ENCODE measurements at places on chromosomes 7 and 10. TPM values are rescaled to one million over a fixed set of nuclear protein-coding genes. Genes with fewer than 3 reads are reported as not detected.

GRCh38 chr10:58818900-58819299, 306.2 kb downstream of the BICC1 start:
- no peak for DNase-seq

- DNase-seq, result peak; percentile 74
These were observed at the start of gene ARID5B for GRCh38 chr10:61900829-61901792. Gene ARID5B (plus strand): TSS chr10:61901699. CDS start chr10:61901710, 11 bp downstream.

DNA sequence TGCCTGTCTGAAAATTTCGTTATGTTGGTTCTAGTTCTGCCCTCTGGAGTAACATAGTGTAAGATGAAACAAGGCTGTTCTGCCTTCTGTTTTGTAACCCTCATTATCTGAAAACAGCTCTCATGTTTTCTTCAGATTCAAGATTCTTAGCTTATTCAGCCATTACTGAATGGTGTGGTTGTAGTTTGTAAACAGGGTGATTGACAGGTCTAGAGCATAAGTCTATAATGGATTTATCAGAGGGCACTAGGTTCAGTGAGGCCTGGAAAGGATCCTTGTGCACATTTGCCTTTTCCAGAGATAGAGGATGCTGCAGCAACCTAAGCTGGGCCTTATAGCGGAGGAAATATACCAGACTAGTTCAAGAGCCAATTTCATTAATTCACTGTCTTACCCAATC, 6.1 kb downstream of the ZNF398 start:
- DNase-seq, result no peak

GRCh38 chr10:63769367-63769766, 248.2 kb downstream of the REEP3 start:
- DNase-seq, result no peak

- no peak for DNase-seq
These were observed 23.5 kb upstream of the ANLN start for GRCh38 chr7:36366005-36366717.

DNA sequence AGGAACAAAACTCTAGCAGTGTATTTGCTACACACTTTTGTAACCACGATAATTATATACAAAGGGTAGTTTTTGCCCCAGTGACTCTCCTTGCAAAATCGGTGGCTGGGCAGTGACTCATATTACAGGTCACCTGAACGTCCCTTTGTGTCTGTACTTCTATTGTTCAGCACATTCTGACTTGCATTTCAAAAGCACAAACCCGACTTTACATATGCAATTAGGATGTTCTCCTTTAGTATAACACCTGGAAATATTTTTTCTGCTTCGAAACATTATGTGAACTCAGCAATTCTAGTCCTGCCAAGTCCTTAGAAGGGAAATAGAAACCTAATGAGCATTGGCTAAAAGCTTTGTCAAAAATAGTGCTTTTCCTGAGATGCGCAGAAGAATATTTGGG, 6.0 kb downstream of the PRR15 start:
- no peak for DNase-seq

DNA sequence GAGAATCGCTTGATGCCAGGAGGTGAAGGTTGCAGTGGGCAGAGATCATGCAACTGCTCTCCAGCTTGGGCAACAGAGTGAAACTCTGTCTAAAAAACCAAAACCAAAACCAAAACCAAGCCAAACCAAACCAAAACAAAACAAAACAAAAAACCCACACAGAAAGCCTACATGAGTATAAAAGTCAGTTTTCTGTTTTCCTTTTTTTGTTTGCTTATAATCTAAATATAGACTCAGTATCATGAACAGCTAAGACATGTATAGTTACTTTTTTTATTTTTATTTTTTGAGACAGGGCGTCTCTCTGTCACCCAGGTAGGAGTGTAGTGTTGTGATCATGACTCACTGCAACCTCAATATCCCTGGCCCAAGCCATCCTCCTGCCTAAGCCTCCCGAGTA, 16.8 kb upstream of the MTPN start:
- no peak for DNase-seq

- no peak for DNase-seq
These were observed at the start of gene TAS2R4 for GRCh38 chr7:141776374-141776773. Gene TAS2R4 (plus strand): TSS chr7:141776674. CDS start chr7:141778489, 1,815 bp downstream.

GRCh38 chr10:123640016-123640535, 26.1 kb upstream of the GPR26 start:
- no peak for DNase-seq

DNA sequence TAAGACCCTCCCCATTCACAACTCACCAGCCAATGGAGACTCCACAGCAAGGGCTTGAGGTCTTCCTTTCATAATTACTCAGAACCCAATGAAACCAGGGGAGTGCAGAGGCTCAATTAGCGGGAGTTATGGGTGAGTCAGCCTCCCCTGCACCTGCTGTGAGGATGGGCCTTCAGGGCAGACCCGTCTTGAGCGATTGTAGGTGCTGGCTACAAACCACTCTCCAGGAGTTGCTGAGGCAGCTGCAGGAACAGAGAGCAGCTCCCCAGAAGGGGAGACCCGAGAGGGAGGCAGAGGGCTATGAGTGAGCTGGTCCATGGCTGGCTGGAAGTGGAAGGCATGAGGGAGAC, 58.5 kb upstream of the SORCS3 start:
- no peak for DNase-seq

- DNase-seq, result no peak
These were observed 8.2 kb upstream of the MACC1 start for GRCh38 chr7:20225384-20225783.

GRCh38 chr7:123823898-123824753, 20.8 kb upstream of the HYAL4 start:
- DNase-seq, result no peak

DNA sequence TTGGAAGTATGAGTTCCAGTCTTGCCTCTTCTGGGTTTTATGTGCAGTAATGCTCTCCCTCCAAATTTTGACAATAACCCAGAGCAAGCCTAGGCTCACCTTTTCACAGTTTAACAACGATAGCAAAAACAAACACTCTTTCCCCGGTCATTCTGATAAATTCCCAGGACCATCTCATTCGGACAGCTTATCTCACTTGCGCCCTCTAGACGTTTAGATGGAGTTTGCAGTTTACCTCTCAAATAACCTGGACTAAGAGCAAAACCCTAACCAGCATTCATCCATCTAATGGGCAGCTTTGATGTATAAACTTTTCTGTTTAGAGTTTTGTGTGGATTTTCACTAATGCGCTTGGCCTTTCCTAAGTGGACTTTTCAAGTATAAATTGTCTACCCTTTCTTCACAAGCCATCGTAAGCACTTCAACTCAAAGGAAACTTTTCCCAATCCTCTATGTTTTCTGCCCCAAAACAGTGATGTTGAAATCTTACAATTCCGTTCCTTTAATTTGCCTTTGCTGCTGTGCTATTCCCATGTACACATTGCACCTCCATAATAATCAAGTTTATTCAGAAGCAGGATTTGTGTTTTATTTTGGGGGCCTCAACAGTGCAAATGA, 114.9 kb downstream of the HDAC9 start:
- no peak for DNase-seq

- DNase-seq, result no peak
These were observed 37.5 kb upstream of the EGR2 start for GRCh38 chr10:62853710-62854109.

- no peak for DNase-seq
These were observed 265.4 kb upstream of the NFE2L3 start for GRCh38 chr7:25886387-25887240.

GRCh38 chr10:2284071-2284470, 546.7 kb upstream of the ADARB2 start:
- no peak for DNase-seq

DNA sequence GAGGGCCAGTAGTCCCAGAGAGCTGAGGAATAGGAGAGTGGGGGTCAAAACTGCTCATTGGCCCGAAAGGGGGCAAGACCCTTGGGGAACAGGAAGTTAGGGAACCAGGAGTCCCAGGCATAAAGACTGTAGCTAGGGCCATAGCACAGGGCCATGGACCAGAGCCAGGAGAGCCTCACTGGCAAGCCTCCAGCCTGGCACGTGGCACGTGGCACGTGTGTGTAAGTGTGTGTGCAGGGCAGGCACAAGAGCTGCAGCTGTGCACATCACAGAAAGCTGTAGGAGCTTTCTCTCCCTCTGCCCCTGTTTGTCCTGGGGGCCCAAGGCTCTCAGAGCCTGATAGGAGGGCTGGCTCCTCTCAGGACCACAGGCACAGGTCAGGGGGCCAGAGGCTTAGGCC, 47.8 kb upstream of the SLF2 start:
- no peak for DNase-seq

DNA sequence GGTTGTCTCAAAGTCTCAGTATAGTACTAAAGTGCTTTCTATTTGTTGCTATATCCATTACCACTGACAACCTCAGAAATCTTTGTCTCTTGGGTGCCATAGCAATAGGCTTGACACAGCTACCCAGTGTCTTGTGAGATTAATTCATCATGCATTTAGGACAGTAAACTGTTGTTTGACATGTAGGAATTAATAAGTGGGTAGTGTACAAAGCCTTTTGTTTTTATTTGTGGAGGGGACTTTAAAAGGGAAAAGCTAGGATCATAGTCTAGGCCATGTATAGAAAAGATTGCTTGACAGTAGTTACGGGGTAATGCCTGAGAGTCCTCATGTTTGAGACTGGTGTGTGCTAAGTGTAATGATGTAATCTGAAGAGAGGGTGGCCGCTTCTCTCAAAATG, 102.6 kb upstream of the AGR3 start:
- no peak for DNase-seq

GRCh38 chr10:135132-135600, at the start of gene ZMYND11:
Gene ZMYND11 (plus strand): TSS chr10:135455. CDS start chr10:180013, 44,558 bp downstream.
- DNase-seq, result no peak

DNA sequence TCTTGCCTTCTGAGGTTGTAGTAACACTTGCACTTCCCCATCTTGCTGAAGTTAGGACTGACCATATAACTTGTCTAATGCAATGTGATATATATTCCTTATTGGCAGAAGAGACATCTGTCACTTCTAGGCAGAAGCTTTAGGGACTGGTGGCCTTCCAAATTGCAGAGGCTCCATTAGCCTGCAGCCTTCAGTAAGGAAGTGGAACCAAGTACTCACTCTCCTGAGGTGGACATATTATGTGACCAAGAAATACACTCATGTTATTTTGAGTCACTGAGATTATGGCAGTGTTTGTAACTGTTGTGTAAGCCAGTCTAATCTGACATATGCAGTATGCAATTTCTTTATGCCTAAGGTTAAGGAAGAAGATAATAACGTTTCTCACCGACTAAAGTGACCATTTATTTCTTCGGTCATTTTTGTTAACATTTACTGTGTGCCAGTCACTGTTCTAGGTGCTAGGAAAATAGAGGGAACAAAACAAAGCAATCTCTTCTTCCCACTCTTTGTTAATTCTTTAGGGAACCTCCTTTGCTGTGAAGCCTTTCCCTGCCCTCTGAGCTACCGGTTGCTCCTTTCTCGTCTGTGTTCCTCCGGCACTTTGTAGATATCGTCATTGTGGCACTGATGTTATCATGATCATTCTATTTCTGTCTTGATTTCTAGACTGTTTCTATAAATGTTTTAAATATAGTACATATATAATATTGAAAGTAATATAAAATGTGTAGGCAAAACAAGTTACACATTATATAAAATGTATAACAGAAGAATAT, 52.9 kb upstream of the HBP1 start:
- DNase-seq, result no peak

DNA sequence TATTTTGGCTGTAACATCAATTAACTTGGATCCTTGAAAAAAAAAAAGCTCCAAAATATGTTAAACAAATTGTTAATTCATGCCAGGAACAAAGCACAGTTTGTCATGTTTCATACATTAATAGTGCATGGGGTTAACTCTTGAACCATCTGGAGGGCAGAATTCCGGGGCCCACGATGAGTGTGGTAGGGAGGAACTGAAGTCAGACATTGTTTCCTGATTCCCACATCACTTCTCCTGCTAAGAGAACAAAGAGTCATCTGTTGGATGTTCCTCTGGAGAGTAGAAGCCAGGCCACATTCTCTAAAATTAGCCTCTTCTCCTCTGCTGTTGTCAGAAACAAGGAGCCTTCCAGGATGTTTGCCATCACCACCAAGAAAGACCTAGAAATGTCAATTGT, 54.6 kb downstream of the TMEM178B start:
- DNase-seq, result no peak

GRCh38 chr7:5704534-5704922, 76.9 kb downstream of the RNF216 start:
- DNase-seq, result peak; percentile 79

GRCh38 chr10:30775779-30776591, 146.4 kb upstream of the LYZL2 start:
- no peak for DNase-seq

STAMBPL1 gene
- 6.5 TPM for polyA plus RNA-seq

KCNK18 gene
- polyA plus RNA-seq, result not detected

LARP4B gene
- polyA plus RNA-seq, result 83.3 TPM

DGKI gene
- polyA plus RNA-seq, result 0.68 TPM

UPK3B gene
- polyA plus RNA-seq, result 0.22 TPM

PNLIPRP3 gene
- polyA plus RNA-seq, result not detected

ASNS gene
- polyA plus RNA-seq, result 12.3 TPM

HOXA1 gene
- 0.77 TPM for polyA plus RNA-seq

DYNC1I1 gene
- 0.68 TPM for polyA plus RNA-seq

MRC1 gene
- 14.5 TPM for polyA plus RNA-seq

CTAGE6 gene
- 0.30 TPM for polyA plus RNA-seq

SOSTDC1 gene
- polyA plus RNA-seq, result 10.2 TPM

TDRD1 gene
- polyA plus RNA-seq, result 0.13 TPM

GNA12 gene
- 26.5 TPM for polyA plus RNA-seq

ANKRD1 gene
- polyA plus RNA-seq, result 143 TPM

GIMAP1 gene
- 2.4 TPM for polyA plus RNA-seq

TSC22D4 gene
- polyA plus RNA-seq, result 49.8 TPM

FXYD4 gene
- polyA plus RNA-seq, result 1.1 TPM

HOXA9 gene
- 25.7 TPM for polyA plus RNA-seq
